ENCODE measurements at places on chromosomes 12 and 14.

DNA sequence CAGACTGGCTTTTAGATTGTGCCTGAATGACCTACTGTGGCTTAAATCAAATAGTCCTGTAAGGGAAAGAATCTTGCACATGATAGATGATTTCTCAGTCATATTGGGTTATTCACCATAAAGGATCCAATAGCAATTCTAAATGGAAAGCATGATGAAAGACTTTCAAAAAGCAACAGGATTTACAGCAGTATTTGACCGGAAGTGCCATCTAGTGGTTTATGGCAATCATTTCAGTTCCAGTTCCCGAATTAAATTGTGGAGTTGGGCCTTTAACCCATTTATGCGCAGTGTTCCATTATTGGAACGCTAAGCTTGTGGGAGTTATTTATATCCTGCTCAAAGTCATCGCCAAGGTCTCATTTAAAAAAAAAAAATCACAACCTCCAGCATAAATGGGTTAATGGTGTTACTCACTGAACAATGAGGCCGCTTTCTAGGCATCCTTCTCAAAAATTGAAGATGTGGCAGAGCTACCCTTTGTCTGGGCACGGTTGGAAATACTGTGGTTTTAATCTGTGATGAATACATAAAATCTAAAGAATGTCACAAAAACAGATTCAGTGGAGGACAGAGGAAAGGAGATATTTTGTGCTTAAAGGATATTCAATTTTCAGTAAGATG is 60.8 kb upstream of the REP15 start:
- no peak for DNase-seq

- DNase-seq: no peak
Measured at GRCh38 chr12:6324936-6325750, 14.7 kb downstream of the PLEKHG6 start.

GRCh38 chr12:78473136-78473535 is 391.4 kb upstream of the SYT1 start:
- no peak for DNase-seq

GRCh38 chr12:74539765-74540526 is 2.3 kb downstream of the ATXN7L3B start:
- DNase-seq: no peak

GRCh38 chr14:31864937-31865855 is 211.9 kb upstream of the ARHGAP5 start:
- DNase-seq: no peak

- DNase-seq: no peak
Measured at GRCh38 chr14:100221533-100222223, 17.3 kb upstream of the YY1 start.

DNA sequence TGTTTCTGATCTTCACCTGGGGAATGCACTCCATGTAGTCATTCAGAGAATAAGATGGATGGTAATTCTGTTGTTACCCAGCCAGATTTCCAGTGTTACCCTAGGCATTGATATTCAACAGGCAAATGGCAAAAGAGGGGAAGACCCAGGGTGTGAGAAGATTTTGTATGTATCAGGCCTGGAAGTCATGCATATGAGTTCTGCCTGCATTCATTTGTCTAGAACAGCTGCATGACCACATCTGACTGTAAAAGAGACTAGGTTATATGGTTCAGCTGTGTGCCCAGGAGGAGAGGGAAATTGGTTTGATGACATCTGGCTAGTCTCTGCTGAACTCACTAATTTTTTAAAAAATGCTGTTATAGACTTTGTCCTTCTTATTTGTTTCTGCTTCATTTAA is 224.9 kb downstream of the NAV3 start:
- no peak for DNase-seq

DNA sequence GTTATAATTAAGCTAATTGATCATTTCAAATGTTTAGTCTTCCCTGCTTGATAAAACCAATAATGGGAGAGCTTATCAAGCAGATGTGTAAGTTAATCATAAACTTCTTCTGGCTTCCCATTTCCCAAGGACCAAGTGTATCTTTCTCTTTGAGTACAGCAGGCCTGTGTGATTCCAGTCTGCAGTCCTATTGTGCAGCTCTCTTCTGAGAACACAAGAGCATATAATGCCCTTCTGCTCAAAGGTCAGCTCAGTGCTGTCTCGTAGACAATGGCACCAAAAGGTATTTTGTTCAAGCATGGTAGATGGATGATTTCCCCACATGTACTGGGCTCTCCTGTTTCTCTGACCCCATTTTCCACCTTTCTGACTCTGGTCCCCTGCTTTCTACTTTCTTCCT is 101.8 kb upstream of the DYRK2 start:
- no peak for DNase-seq

DNA sequence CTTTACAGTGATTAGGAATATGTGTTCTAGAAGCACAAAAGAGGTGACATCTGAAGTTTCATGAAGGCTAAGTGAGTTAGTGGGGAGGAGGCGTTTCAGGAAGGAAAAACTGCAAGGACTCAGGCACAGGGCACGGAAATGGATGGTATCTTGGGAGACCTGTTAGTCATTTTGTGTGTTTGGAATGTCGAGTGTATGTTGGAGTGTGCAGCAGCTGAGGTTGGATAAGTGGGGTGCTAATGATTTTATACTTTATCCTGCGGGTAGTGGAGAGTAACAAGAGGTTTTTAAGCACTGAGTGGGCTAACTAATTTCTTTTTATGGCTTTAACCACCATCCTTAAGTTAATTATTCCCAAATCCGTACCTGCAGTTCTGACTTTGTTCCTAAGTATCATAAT is 571.5 kb upstream of the FBXO33 start:
- no peak for DNase-seq

- no peak for DNase-seq
Measured at GRCh38 chr12:28645891-28646290, 455.6 kb downstream of the CCDC91 start.

DNA sequence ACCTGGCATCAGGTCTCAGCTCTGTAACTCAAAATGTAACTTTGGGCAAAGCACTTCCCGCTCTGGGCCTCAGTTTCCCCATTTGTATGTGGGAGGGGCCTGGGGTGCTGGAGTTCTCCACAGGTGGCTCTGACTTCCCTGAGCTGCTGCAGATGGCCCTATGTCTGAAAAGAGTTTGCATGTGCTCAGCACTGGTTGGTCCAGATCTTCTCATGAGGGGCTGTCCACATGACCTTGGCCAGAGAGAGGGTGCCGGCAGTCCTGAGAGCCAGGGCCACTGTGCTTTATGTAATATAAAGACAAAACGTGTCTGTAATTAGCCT is 7.2 kb upstream of the CACNA2D4 start:
- DNase-seq: no peak

- DNase-seq: no peak
Measured at GRCh38 chr12:49461221-49461620, 77.6 kb upstream of the KCNH3 start.

DNA sequence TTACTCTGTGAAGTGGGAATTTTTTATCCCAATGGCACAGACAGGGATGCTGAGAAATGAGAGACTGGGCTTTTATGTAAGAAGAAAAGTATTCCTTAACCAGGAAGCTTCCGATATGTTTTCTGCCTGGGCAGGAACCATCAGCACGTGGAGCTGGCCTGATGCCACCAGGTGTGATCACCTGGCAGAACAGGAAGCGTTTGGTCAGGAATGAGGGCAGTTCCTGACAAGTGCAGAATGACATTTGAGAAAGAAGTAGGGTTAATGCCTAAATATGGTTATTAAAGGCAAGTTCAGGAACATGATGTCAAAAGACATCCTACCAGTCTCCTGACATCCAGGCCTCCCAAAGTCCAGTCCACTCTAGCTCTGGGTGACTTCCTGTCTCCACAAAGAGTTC is 210.3 kb downstream of the NUAK1 start:
- DNase-seq: no peak

DNA sequence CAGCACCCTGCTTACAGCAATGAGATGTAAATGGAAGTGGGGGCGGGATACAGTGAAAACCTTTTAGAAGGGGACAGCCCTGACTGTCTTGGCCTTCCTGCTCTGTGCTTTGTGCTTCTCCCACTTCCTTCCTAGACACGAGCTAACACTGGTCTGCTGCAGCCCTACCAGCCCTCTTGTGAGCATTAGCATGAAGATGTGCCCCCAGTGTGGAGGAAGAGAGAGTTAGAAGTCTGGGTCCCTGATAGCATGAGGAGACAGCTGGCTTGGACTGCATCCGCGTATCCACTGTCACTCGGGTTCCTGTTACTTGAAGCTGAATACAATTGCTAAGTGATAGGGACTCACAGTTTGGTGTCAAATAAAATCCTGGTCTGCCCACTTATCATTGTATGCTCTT is 248.1 kb upstream of the SOX5 start:
- no peak for DNase-seq

GRCh38 chr12:80625901-80626300 is 81.5 kb upstream of the MYF6 start:
- no peak for DNase-seq

DNA sequence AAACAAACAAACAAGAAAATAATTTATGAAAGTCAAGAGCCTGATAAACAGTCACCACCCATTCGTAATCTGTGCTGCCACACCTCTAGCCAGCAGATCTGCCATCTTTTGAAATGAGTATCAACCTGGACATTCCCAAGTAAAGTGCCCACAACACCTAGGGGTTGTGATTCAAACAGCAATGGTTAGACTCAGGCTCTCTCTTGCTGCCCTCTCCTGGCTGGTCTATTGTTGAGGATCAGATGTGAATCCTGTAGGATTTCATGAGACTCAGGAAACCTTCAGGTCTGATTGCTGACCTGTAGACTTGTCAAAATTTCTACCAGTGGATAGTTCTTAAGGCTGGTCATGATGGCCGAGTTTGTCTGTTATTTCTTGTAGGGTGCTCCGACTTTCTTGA is 26.8 kb downstream of the DGLUCY start:
- DNase-seq: no peak

DNA sequence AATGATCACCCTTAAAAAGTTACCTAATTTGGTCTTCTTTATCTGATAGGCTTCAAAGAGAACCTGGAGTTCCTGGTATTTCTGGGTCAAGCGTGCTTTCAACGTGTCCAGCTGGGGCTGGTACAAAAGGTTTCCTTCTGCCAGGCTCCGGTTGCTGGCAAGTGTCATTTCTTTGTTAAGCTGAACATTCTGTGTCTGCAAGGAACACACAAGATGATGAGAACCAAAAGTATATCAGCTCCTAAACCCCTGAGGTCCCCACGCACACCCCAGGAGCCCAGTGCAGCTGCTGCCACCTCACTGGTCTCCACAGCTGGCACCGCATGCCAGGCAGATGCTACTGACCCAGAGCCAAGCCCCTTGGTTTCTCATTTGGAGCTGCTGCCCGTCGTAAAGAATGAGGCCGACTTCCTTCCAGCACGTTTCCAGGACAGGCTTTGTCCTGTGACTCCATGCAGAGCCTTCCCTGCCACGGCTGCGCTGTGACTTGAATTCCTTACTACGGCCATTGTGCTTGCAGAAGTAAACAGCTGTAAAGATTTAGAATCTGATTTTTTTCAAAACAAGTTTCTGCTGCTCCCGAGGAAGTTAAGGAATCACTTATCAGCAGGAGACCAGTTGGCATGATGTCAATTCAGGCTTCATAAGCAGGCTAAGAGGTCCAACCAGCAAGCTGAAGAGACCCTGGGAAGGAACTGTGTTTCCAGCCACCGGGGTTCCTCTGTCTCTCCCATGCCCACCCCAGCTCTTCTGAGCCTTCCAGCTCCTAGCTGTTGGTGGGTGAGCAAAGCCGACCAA is 24.9 kb downstream of the VPS37B start:
- no peak for DNase-seq

- DNase-seq: no peak
Measured at GRCh38 chr12:2640281-2640680, 154.5 kb upstream of the FKBP4 start.

DNA sequence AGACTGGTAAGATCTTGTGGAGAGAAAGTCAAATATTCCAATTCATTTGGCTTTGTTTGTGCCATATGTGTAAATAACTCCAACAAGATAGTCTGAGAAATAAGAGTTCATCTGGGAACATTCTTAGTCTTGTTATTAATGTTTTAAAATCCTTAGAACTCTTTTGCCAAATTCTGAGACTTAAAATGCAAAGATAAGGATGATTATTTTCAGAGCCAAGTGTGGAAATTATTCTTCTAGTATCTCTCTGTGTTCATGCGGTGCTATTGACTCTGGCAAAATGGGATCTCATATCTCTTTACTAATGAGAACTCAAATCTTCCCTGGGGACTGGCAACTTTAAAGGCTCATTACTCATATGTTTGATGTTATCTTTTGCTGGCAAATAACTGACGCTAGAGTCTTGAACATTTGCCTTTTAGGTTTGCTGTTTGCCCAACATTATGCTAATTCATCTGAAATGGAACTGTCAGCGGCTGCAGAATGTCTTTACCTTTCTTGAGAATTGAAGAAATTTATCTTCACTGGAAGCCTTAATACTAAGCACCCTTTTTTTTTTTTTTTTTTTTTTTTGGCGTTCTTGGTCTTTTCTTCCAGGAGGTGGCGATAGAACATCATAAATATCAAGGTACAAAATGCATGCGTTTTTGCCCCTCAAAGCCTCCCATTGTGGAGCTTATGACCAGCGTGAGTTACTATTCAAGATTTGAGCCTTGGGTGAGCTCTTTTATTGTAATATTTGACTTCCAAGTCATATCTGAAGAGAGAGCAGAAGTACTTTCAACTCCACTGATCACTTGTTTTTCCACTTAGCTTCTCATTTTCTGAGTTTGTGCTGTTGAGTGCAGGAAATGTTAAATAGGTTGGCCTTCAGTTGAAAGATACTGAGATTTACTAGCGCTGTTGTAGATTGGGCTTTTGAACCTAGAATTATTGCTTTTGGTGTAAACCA is 86.5 kb downstream of the CAND1 start:
- no peak for DNase-seq

- no peak for DNase-seq
Measured at GRCh38 chr12:4710113-4710512, 10.1 kb upstream of the GALNT8 start.

DNA sequence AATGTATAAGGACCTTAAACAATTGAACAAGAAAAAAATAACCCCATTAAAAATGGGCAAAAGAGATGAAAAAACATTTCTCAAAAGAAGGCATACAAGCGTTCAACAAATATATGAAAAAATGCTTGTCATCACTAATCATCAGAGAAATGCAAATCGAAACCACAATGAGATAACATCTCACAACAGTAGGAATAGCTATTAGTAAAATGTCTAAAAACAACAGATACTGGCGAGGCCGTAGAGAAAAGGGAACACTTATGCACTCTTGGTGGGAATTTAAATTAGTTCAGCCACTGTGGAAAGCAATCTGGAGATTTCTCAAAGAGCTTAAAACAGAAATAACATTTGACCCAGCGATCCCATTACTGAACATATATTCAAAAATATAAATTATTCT is 769.8 kb upstream of the MGAT4C start:
- no peak for DNase-seq

DNA sequence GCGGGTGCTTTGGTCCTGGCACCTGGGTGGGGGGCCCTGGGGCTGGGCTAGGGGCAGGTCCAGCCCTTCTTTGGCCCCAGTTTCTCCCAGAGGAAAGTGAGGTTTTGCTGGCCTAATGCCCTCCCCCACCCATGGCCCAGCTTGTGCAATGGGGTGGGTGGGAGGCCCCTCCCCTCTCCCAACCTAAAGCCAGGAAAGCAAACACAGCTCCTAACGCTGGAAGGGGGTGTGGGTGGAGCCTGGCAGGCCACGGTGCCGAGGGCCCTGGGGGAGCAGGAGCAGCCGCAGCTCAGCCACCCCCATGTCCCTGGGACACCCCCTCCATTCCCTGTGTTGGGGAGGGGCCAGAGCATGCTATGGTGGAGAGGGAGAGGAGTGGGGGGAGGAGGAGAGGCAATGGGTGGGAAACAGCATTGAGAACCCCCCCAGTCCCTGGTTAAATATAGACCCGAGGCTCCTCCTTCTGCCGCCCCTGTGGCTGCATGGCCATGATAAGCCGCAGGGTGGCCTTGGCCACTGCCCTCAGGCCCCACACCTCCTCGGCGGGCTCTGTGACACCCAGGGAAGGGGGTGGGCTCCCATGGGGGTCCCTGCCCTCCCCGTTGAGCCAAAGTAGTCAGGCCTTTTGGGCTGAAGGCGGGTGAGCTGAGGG is 4.7 kb downstream of the EXOC3L4 start:
- no peak for DNase-seq
